ENCODE measurements at places on chromosomes 3 and 15. TPM values are rescaled to one million over a fixed set of nuclear protein-coding genes. Genes with fewer than 3 reads are reported as not detected.
A peak's percentile ranks its signal among the peaks of the same experiment; 100 is the strongest.

DNA sequence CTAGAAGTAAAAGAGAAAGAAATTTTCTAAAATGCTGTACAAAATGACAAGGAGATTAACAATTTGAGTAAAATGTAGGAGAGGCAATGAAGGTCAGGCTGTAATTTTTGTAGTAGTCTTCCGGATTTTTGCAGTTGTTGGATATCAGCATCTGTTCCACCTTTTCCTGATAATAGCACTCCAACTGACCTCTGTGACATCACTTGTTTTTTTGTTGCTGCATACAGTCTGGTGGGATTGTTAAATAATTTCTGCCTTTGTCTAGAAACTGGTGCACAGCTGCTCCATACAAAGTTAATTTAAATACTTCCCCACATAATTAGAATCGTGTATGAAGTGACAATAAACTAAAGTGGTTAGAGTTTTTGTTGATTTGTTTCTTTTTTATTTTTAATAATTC is 731.4 kb downstream of the PLOD2 start:
- DNase-seq = no peak

DNA sequence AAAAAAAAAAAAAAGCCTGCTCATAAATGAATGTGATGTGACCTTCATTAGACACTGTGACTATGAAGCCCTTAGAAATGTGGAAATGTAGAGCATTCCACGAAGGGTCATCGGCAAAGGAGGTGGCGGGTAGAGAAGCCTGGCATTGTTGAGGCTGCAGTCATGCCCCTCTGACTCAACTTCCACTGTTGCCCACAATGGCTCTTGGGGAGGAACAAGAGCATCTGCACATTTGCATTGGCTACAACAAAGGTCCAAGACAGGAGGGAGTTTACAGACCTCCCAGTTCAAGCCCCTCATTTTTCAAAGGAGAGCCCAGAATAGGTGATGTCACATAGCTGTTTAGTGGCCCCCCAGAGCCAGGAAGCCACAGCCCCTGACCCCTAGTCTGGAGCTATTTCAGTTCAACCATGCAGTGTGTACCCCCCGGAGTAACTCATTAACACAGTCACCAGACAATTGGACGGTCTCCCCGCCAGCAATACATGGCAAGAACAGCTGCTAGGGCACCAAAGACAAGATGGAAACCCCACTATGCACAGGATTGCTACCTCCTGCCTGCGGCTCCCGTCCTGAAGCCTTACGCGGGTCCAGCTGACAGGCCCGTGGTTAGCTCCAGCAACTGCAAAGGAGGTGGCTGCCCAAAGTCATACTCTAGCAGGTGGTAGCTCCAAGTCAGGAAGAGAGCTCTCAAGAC is 56.2 kb downstream of the SH3BP5 start:
- peak; percentile 39 for DNase-seq

The IGDCC3 gene
- total RNA-seq = not detected

DNA sequence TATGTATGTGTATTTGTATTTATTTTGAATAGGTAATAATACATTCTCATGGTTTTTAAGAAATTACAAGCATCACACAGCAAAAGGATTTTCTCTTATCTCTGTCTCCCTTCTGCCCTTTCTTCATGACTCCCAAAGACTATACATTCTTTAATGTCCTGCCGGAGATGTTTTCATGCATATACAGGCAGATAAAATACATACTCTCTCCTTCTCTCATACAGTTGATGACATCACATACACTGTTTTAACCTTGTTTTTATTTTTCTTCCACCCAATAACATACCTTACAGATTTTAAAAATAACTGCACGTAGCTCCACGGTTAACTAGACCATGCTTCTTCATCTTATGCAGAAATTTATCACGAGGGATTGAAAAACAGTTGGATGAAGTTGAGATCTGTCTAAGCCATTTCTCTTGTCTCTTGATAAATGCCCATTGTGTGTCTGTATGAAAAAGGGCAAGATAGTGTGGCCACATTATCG is 249.8 kb downstream of the EDEM1 start:
- no peak for DNase-seq

The POPDC2 gene
- 702 TPM for total RNA-seq

The THSD4 gene
- 116 TPM for total RNA-seq

The WNT5A gene
- 0.92 TPM for total RNA-seq

- no peak for DNase-seq
Observed at GRCh38 chr3:37772773-37773354, 88.8 kb upstream of the CTDSPL start.

The ROPN1 gene
- total RNA-seq = not detected

The TNNC1 gene
- total RNA-seq = 8,054 TPM

GRCh38 chr15:49742381-49742780 is 121.5 kb downstream of the DTWD1 start:
- no peak for DNase-seq

DNA sequence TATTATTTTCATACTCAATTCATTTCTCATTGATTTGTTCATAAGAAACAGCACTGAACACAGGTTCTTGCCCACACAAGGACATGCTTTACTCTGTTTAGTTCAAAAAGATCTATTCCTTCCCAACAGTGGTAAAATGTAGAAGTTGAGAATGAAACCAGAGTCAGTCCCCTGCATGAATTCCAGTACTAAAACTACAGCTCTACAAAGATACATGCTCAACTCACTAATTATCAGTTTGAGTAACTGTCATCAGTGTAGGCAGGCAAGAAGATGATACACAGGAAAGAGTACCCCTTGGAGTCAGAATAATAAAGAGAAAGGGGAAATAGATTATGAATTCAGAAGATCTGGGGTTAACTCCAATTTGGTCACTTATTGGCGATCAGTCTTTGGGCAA is 43.2 kb downstream of the NR2E3 start:
- DNase-seq = no peak

The CCR8 gene
- not detected for total RNA-seq

The RTP1 gene
- not detected for total RNA-seq

The STT3B gene
- total RNA-seq = 91.3 TPM

Data from cardiac septum (tissue), 1 donor.